Stimulated activated CD4-positive, alpha-beta T cell treated with anti-CD3 and anti-CD28 coated beads, Interleukin-2, amount 100 ng/mL, for 4 hours (primary cell): ENCODE measurements at places on chromosomes 1 and 21.

DNA sequence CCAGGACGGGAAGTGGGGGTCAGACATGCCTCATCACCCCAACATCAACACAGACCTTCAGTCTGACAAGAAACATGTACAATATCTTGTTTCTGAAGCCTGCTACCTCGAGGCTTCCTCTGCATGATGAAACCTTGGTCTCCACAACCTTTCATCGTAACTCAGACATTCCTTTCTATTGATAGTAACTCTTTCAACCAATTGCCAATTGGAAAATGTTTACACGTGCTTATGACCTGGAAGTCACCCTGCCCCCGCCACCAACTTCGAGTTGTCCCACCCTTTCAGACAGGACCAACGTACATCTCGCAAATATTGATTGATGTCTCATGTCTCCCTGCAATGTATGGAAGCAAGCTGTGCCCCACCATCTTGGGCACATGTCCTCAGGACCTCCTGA, 159.5 kb downstream of the ETS2 start:
- DNase-seq = no peak

- no peak for DNase-seq
Measured at GRCh38 chr1:115630342-115630741, 11.4 kb upstream of the VANGL1 start.

GRCh38 chr21:31221043-31221442, 123.0 kb downstream of the TIAM1 start:
- DNase-seq = no peak

GRCh38 chr1:117561551-117561950, 44.3 kb upstream of the TENT5C start:
- DNase-seq = no peak

- no peak for DNase-seq
Measured at GRCh38 chr1:86687595-86687994, 16.8 kb upstream of the SH3GLB1 start.

GRCh38 chr1:211920141-211920572, 89.6 kb upstream of the LPGAT1 start:
- DNase-seq = no peak

DNA sequence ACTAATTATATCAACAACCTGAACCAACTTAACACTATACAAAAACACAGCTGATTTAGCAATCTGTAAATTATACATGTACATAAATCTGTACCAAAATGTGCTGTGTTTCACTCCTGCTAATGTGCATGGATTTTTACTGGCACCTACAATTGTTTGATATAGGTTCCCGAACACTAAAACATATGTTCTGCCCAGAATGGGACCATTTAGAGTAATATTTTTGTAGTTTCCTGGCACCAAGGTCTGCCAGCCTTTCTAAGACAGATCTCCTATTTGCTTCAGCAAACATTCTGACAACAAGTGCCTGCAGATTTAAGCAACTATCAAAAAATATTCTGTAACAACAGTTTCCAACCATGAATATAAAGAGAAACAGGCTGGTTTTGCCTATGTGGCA, 4.2 kb downstream of the KCNH1 start:
- DNase-seq = no peak

- DNase-seq = no peak
Measured at GRCh38 chr1:219529116-219529515, 83.8 kb downstream of the ZC3H11B start.

DNA sequence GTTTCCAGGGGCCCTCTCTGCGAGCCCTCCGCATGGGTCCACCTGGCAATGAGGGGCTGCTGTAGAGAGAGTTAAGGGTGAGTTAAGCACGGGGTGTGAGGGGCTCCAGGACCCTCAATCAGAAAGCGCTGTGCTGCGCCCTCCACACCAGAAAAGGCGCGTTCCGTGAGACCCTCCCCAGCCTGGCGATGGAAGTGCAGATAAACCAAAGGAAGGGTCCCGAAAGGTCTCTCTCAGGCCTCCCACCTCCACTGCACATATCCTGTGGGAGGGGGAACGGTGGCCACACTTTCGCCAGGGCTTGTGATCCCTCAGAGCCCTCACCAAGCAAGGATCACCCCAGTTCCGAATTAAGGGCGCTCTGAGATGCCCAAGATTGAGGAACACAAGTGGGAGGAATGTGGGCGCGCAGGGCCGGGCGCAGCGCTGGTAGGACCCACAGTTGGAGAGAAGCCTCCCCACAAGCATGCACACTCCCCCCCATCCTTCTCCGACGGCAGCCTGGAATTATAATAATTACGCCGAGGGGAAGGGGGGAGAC, 1.1 kb downstream of the WNT3A start:
- DNase-seq = no peak
